A549 treated with GW870086 at 1 μM for 4 hours (cell line): ENCODE measurements at places on chromosomes 1 and 21. TPM values are rescaled to one million over a fixed set of nuclear protein-coding genes. Genes with fewer than 3 reads are reported as not detected.

The APOBEC4 gene
- not detected in 5 replicates for total RNA-seq

The MYOC gene
- total RNA-seq = not detected in 5 replicates

The TNFRSF4 gene
- 0.12 to 0.22 TPM in 2 of 5 replicates, not detected in the others for total RNA-seq

The ZBTB7B gene
- total RNA-seq = 34.1 to 46.4 TPM (median 45.7 TPM) in 5 replicates

The ELAPOR1 gene
- 0.38 to 1.1 TPM (median 0.44 TPM) in 5 replicates for total RNA-seq

The TNNI3K gene
- 0.47 TPM in 1 of 5 replicates, not detected in the others for total RNA-seq

The GCSAML gene
- not detected in 5 replicates for total RNA-seq

The VCAM1 gene
- total RNA-seq = not detected in 5 replicates
